ENCODE measurements at places on chromosomes 3 and 15.

DNA sequence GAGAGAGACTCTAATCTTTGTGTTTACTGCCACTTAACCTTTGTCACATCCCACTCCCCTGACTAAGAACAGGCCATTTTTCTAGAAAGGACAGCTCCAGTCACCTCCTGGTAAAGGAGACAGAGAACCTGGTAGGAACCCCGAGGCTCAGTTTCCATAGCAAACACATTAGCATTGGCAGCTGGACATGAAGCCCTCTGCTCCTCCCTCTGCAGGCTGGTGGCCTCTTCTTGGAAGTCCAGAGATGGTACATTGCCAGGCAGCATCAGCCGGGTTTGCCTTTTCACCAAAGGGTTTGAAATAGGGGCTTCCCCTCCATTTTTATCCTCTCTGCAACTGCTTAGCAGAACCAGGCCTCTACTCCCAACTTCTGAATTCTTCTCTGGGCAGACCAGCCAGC, 213.4 kb upstream of the SEMA6D start:
- no peak for DNase-seq

GRCh38 chr3:114627770-114628169, 333.9 kb downstream of the TIGIT start:
- DNase-seq, result no peak

DNA sequence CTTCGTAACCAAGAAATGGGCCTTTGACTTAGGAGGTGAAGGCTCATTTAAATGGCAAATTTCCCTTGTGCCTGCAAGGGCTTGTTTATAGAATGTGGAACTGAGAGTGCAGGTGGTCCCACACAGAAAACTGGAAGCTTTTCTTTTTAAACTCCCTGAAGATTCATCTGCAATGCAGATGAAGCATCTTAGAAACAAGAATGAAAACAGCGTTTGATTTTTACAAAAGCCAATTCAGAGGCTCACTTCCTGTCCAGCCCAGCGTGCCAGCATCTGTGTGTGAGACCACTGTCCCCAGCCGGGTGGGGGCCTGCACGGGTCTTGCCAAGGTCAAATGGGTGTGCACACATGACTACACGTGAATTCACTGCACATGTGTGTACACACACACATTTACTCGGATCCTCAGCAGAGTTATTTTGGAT, 94.7 kb downstream of the LINGO1 start:
- peak; percentile 43 for DNase-seq

GRCh38 chr3:7489417-7489816, 628.5 kb downstream of the GRM7 start:
- DNase-seq, result no peak

DNA sequence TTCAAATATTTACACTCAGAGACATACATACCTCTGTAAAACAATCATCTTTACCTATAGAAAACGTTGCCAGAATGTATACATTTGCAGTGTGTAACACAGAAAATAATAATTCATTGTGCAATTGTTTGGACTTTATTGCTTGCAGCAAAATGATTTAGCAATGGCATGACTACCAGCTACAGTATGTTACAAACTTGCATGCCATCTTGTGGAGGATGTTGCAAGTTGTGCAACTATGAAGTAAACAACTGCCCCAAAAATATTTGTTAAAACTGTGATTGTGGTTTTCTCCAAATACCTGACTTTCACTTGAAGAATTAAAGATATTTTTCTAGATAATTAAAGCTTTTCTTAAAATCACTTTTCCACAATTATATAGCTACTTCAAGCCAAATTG, 27.1 kb upstream of the C3orf49 start:
- no peak for DNase-seq

GRCh38 chr3:178680489-178680888, 144.3 kb downstream of the KCNMB2 start:
- DNase-seq, result no peak

- no peak for DNase-seq
Measured at GRCh38 chr3:191962324-191962723, 501.4 kb downstream of the PYDC2 start.

GRCh38 chr3:71998995-71999673, 214.2 kb upstream of the PROK2 start:
- DNase-seq, result no peak

- DNase-seq, result no peak
Measured at GRCh38 chr3:11583638-11584046, 60.1 kb downstream of the VGLL4 start.

DNA sequence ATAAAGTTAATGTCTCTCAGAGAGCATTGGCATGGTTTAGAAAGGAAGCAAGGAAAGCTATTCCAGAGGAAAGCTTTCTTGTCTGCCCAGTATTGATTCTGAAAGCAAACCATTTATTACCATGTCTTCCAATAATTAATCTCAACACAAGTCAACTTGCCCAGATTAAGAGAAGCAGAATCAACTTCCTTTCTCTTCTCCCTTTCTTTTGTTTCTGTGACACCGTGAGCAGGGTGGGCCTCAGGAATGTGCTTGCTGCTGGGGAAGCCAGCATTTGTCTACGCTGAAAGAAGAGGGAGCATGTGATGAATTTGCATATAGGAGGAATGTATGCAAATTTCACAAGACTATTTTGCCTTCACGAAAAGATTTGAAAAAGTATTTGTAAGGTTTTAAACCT, 368.6 kb upstream of the ROPN1 start:
- no peak for DNase-seq

GRCh38 chr3:33115024-33115768, 1.4 kb downstream of the CRTAP start:
- peak; percentile 24 for DNase-seq

DNA sequence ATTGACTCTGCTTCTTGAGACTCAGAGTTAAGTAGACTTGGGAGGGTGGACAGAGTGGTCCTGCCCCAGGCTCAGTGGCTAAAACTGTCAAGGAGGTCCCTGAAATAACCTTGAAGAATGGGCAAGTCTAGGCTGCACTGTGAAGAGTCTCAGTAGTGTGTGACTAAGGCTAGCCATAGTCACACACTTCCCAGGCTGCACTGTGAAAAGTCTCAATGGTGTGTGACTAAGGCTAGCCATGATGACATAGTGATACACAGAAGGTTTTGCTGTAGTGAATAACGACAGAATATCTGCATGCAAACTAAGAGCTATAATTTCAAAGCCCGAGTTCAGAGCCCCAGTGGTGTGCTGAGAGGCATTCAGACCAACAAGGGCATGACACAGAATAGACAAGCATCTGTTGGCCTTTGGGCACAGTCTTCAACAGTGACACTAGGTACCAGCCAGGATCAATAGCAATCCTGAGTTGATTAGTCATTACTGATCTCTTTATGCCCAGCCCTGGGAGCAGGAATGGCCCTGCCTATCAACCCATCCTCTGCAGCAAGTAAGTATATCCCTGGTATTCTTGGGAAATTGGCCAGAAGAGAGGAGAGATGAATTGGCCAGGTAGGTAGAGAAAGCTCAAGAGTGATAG, 72.4 kb upstream of the BBX start:
- DNase-seq, result no peak

- DNase-seq, result no peak
Measured at GRCh38 chr3:107325446-107325845, 51.8 kb upstream of the CCDC54 start.
